Endothelial cell of umbilical vein (primary cell): ENCODE measurements at places on chromosomes 4 and X. TPM values are rescaled to one million over a fixed set of nuclear protein-coding genes. Genes with fewer than 3 reads are reported as not detected.
A peak's percentile ranks its signal among the peaks of the same experiment; 100 is the strongest.

The AVPR2 gene
- not detected in 2 replicates for polyA plus RNA-seq

DNA sequence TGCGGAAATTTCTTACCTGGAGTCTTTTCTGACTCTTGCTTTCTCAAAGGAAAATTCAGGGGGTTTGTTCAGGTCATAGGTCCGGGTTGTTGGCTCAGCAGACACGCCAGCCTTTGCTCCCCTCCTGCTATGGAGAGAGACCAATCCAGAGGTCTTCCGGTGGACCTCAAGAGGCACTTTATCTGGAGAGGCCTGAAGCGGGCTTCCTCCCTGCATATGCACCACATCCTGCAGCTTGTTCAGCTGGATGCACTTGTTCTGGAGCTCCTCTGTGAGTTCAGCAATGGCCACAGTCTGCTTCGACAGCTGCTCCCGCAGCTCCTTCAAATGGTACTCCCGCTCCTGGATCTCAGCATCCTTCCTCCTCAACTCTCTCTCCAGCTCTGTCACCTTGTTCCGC lies 10.5 kb downstream of the PRKG2 start:
- DNase-seq, result no peak

DNA sequence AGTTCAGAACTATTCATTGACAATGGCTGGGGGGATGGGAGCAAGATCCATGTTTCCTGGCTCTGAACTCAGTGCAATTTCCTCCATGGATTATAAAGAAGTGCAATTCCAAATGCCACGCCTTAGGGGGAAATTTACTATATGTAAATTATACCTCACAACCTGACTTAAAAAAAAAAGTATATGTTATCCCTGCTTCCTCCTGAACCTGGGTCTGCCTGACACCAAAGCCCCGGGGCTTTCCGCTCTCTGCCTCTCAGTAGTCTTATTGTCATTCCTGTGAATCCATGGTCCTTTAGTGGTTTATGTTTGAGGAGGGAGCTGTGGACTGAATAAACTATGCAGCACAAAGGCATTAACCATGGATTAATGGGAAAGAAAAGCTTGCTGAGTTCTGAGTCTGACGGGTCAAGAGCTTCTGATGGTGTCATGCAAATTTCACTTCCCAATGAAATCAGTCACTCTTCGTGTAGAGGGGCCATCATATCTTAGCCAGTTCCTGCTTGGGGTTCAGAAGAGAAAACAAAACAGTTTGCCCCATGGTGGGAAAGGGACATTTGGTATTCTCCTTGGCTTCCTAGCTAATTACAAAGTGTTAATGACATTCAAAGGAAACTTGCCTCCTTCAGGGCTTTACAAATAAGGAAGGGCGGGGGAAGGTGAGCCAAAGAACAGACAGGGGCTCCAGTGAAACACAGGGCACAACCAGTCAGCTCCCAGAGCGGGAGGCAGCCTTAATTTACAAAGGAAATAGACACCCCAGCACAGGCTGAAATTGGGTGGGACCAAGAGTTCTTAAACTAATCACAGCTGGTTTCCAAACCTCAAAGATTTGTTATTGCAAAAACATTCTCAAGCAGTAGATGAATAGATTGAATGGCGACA lies 14.3 kb downstream of the FAM9C start:
- peak; percentile 63 for DNase-seq

- DNase-seq, result no peak
Measured at GRCh38 chr4:57044996-57045395, 65.2 kb downstream of the IGFBP7 start.

DNA sequence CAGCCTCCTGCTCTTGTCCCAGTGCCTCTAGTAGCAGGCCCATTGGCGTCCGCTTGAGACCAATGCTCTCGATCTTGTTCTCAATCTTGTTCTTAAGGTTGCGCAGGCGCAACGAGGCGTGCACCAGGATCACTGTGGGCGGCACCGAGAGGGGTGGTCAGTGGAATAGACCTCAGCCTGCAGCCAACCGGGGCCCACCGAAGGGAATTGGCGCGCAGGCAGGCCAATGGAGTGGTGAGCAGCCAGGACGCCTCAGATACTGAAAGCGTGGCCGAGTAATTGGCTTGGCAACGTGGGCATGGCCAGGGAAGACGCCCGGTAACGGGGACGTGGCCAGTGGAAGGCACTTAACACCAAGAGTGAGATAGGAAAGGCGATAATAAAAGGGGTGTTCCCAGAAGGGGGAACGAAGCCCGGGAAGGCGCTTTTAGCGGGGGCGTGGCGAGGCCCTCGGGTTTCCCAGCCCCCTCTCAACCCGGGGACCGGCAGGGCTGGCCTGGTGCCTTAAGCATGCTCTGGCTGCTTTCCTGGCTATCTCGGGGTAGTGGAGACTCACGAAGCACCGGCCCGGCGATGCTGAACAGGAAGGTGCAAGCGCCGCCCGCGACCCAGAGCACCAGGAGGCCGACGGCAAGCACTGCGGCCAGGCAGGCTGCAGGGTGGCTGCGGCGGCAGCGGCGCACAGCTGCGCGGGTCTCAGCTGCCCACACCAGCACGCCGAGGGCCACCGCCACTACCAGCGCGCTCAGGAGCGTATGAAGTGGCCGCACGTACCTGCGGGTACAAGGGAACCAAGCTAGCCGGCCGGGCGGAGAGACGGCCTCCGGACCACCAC lies 1.7 kb downstream of the PRAF2 start:
- DNase-seq, result peak; percentile 81

DNA sequence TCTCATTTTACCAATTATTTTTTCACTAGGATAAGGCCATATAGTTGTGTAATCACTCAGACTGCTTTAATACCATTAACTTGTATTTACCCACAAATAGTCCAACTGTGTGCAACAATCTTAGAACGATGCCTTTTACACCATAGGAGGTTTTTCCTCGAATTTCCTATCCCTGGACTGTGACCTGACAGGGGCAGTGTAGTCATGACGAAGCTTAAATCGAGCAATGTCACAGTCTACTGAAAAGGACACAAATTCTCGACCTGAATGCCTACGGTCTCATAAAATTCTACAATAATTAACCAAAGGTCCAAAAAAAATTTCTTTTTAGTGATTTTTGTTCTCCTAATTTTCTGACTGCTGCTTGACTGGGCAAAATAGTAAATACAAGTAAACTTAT lies 208.9 kb downstream of the ADAMTS3 start:
- no peak for DNase-seq

GRCh38 chrX:153400146-153401132 lies 711 bp downstream of the PNMA6E start:
- DNase-seq, result peak; percentile 7

The IL21 gene
- polyA plus RNA-seq, result not detected in 2 replicates

- no peak for DNase-seq
Measured at GRCh38 chr4:177384856-177385397, 57.3 kb downstream of the AGA start.

DNA sequence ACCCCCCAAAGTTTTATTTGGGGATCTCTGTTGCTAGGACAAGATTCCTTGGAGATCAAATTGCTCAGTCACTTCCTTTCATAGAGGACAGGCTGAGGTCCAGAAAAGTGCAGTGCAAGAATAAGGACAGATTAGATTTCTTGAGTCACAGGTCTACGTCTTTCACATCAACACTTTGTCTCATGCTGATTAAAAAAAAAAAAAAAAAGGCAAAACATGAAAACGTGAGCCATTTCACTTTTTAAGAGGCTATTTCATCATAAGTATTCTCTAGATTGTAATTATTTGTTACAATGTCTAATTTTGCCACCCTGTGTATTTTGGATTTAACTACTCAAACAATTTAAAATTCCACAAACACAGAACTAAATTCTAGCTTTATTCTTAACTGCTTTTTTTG lies 647.0 kb downstream of the TRAM1L1 start:
- DNase-seq, result no peak

- peak; percentile 74 for DNase-seq
Measured at GRCh38 chr4:138919094-138919936, 96.3 kb upstream of the NOCT start.

GRCh38 chrX:30161043-30161442 lies 54.3 kb upstream of the MAGEB2 start:
- no peak for DNase-seq

- no peak for DNase-seq
Measured at GRCh38 chr4:7775396-7775795, 164.3 kb downstream of the AFAP1 start.

The AREG gene
- polyA plus RNA-seq, result 0.11 and 0.17 TPM in 2 replicates

- DNase-seq, result no peak
Measured at GRCh38 chrX:111170017-111170416, 74.0 kb downstream of the PAK3 start.

DNA sequence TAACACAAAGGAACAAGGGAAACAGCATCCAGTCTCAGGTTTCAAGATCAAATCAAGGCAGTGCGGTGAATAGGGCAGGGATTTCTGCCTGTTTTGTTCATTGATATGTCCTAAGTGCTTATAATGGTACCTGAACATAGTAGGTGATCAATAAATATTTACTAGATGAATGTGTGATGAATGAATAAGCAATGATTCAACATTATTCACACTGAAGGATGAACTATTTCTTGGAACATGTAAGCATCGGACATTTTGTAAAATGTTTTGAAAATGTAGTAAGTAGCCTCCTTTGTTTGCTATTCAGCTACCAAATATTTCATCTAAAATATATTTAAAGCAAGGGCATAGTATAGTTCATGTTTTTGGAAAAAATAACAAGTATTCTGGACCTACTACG lies 67.8 kb downstream of the USP38 start:
- DNase-seq, result no peak
